NCI-H187 treated with DMSO at 0.1 percent for 48 hours (cell line): ENCODE measurements at places on chromosomes 4 and X.

DNA sequence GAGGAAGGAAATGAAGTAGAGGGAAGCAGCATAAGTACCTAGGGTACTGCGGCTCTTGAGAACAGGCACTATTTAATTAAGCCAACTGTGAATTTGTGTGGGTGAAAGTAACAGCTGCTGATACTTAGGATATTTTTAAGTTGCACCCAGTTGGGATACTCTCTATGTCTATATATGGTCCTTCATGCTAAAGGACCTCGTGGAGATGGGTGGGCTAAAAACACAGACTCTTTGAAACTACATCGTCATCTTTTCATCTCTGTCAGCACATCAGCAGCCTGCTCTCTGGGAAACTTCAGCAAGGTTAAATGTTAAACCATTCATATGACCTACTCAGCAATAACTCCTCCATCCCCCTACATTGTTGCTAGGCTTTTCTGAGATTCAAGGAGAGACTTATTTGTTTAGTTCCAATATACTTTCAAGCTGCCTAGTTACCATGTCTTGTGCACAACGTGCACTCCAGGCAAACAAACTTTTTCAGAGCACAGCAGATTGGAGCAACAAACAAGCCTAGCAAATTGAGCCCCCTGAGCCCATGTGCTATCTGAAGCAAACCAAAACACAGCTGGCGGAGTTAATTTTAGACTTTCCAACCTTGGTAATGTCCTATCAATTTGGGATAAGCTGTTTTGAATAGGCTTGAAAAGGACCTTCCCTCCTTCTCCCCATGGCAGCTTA is 6.2 kb upstream of the MOB1B start:
- DNase-seq: no peak

GRCh38 chr4:89022426-89023128 is 34.4 kb downstream of the FAM13A start:
- no peak for DNase-seq

GRCh38 chr4:111542056-111542455 is 603.2 kb upstream of the FAM241A start:
- DNase-seq: no peak

DNA sequence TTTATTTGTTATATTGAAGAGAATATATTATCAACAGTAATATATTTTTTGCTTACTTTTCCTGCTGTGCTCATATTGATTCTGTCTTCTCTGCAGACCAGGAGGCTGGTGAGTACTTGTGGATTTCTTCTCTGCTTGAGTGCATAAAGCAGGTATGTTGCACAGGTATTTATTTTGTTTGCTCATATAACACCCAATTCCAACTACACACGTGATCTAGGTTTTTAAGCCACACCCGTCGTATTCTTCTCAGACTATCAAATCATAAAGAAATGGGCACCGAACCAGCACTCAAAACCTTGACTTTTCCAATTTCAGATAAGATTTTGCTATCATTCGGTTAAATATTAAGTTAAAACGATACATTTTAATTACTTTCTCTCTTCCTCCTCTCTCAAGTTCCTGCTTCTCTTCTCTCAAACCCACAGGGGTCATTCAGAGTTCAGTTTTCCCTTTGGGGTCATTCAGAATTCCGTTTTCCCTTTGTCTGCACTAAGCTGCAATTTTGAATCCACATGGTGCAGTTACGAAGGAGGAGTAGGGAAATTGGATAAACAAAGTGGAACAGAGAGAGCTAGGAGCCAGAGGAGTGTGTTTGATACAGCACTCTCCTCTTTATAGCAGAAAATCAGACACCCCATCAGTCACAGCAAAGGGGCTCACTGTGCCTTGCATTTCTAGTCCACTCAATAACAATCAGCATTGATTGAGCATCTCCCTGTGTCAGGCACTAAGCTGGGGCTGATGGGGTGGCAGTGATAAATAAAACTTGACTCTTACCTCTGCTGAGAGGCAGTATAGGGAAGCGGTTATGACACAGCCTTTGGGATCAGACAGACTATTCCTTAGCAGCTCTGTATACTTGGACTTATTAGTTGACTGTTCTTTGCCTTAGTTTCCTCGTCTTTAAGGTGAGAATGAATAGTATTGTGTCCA is at the start of gene ADH1C:
Gene ADH1C (minus strand): TSS at position 145 of the 936 bp plus-strand sequence. CDS start 71 bp downstream, at position 74.
- no peak for DNase-seq

DNA sequence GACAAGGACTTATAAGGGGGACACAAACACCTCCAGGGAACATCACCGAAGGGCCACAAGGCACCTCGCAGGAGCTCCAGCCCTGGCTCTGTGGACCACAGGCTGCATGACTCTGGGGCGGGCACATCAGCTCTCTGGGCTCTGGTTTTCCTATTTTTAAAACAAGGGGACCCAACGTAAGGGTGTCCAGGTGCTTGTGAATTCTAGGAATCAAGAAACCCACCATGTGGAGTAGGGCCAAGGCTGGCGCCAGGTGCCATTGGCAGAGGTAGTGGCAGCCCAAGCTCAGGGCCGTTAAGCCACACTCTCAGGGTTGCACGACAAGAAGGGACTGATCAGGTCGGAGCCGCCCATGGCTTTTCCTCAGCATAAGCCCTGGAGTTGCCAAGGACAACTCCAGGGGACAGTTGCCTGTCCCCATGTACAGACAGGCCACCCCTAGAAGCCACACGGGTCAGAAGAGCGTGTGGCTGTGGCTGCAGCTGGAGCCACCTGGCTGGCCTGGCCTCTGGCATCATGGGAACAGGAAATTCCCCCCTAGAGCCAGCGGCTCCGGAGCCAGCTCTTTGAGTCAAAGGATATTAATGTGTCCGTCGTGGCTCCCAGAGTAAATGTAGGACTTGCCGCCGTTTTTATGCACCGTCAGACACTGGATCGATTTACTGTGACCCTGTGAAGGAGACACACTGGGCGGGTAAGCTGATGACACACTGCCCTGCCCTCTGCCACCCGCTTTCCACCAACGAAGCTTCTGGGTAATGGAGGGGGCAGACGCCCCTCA is 32.5 kb downstream of the WDR1 start:
- DNase-seq: no peak
